ENCODE measurements at places on chromosomes 2 and 18.

DNA sequence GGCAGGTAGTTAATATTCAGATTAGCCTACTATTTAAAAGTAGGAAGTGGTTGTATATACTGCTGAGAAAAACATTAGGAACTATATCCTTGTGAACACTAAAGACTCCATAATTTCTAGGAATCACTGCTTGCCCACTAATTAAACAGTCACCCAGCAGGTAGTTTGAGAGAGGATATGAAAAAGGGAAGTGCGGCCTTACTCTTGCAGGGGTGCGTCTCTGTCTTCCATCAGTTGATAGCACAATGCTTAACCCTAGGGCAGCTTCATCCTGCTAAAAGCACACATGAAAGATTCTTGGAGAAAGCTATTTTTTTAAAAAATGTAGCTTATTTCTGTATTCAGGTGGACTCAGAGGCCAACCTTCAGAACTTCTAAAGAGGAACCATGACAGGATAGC lies 53.1 kb upstream of the ATP5MC3 start:
- no peak for DNase-seq

GRCh38 chr2:240238786-240239185 lies 98.3 kb upstream of the OTOS start:
- DNase-seq = no peak

GRCh38 chr2:206974551-206974950 lies 35.2 kb downstream of the CPO start:
- no peak for DNase-seq

DNA sequence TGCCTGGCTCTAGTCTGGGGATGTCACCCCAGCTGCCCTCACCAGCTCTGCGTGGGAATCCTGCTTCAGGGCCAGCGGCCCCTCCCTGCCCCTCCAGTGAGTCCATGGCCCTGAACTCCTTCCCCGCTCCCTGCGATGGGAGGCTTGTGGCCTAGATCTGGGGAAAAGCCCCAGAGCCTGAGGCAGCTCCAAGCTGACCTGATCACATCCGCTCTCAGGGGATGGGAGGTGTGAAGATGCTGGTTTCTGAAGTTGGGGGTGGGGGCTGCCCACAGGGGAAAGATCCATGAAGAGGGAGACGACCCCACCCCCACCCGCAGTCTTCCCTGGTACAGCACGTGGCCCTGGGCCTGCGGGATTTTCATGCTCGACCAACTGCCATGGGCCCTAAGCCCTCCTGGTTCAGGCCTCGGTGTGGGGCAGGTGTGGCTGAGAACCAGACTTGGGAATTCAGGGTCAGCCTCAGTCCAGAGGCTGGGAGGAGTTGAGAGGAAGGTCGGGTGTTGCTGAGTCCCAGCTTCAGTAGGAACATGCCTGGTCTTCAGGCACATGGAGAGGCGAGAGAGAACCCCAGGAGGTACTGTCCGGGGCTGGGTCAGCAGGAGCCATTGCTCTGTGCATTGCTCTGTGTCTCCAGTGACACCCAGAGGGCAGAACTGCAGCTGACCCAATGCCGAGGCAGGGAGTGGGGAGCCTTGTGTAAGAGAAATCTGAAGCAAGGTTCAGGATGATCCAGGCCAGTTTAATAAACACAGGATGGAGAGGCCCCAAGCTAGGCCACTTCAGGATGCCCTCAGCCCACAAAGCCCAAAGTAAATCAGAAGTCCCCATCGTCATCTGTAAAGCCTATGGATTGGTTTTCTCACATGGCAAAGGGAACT lies 115.1 kb downstream of the CAPN13 start:
- DNase-seq = no peak

GRCh38 chr18:6044773-6045172 lies 149.5 kb upstream of the TMEM200C start:
- no peak for DNase-seq

- DNase-seq = no peak
Observed at GRCh38 chr2:176856683-176857082, 355.9 kb upstream of the HNRNPA3 start.

DNA sequence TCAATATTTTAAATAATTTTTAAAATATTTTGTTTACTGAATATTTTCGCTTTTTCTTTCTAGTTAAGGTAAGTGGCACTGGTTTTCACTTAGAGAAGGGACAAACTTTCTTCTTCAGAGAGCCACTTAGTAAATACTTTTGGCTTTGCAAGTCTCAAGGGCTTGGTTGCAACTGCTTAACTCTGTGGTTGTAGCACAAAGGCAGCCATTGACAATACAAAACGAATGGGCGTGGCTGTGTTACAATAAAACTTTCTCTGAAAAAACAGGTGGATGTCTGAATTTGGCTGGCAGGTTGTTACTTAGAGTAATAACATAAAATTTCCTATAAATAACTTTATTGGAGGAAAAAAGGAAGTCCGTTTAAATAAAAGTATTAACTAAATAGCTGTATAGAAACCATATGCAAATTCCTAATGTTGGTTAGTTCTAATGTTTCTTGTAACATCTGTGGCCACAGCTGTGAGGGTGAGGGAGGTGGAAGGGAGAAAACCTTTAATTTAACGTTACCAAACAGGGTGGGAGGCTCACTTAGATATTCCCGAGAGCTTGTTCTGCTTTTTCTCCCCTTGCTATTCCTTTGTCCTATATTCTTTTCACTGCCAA lies 62.4 kb upstream of the TNP1 start:
- DNase-seq = no peak

GRCh38 chr18:60067426-60068210 lies 167.8 kb downstream of the PMAIP1 start:
- DNase-seq = no peak

DNA sequence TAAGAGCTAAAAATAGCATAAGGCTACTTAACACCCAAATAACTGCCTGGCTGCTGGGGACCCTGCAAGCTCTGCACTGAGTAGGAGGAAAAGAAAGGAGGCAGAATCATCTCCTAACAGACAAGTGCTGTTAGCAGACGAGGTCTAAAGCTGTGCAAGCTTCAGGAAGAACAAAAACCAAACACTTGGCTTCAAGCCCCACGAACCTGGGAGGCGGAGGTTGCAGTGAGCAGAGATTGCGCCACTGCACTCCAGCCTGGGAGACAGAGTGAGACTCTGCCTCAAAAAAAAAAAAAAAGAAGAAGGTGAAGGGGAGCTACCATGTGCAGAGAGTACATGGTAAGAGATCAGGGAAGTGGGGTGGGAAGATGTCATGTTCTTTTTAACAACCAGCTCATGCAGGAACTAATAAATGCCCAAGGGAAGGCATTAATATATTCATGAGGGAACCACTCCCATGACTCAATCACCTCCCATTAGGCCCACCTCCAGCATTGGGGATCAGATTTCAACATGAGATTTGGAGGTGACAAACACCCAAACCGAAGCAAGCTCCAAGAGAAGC lies 28.8 kb upstream of the INO80C start:
- DNase-seq = no peak

GRCh38 chr2:26575836-26576564 lies 65.2 kb downstream of the CIB4 start:
- no peak for DNase-seq

Measured in neural crest cell (in vitro differentiated cells).